ENCODE measurements at places on chromosomes 2 and 18. TPM values are rescaled to one million over a fixed set of nuclear protein-coding genes. Genes with fewer than 3 reads are reported as not detected.

Gene ALPI
- 0.09 TPM for total RNA-seq

GRCh38 chr2:141105763-141106162 is 1025.1 kb downstream of the LRP1B start:
- H3K27ac ChIP-seq = no peak overlapping the region
- no peaks in the 10 kb centered on the region for H3K4me1 ChIP-seq
- no peak for DNase-seq
- no peaks in the 10 kb centered on the region for H3K27me3 ChIP-seq
- H3K4me3 ChIP-seq = no peak overlapping the region

GRCh38 chr2:221388891-221389290 is 183.2 kb downstream of the EPHA4 start:
- H3K4me3 ChIP-seq = no peak overlapping the region
- no peaks in the 10 kb centered on the region for H3K27me3 ChIP-seq
- H3K27ac ChIP-seq = no peak overlapping the region

GRCh38 chr2:3557639-3558204 is 411 bp downstream of the RNASEH1 start:
- no peak for DNase-seq
- H3K4me1 ChIP-seq = no peaks in the 10 kb centered on the region
- peaks cover 8% of the 10 kb centered on the region for H3K36me3 ChIP-seq
